ENCODE measurements at places on chromosomes 5 and 9.

DNA sequence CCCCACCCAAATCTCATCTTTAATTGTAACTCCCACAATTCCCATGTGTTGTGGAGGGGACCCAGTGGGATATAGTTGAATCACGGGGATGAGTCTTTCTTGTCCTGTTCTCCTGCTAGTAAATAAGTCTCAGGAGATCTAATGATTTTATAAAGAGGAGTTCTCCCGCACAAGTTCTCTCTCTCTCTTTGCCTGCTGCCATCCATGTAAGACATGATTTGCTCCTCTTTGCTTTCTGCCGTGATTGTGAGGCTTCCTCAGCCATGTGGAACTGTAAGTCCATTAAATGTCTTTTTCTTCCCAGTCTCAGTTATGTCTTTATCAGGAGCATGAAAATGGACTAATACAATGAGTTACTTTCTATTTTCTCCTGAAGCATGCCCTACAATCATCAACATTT is 1158.5 kb downstream of the CDH18 start:
- H3K27me3 ChIP-seq = no peaks in the 10 kb centered on the region
- DNase-seq = no peak
- no peak overlapping the region for H3K4me3 ChIP-seq
- H3K27ac ChIP-seq = no peak overlapping the region

DNA sequence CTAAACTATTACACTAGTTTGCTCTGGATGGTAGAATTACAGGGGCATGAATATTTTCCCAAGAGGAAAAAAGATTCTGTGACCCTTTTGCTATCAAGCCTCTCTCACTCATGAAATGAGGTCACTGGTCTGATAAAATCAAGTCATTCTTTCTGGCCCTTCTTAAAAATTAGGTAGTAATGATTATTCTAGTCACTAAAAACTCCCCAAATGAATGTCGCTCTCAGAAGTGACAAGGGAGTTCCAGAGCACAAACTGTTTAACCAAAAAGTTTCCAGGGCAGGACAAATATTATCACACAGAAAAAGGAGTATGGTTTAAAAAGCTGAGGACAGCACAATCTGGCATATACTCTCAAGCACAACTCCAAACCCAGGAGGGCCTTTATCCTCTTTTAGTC is 12.5 kb downstream of the ERMP1 start:
- no peak for DNase-seq
- peaks cover 54% of the 10 kb centered on the region for H3K36me3 ChIP-seq
- H3K4me1 ChIP-seq = no peaks in the 10 kb centered on the region
- no peak overlapping the region for H3K27ac ChIP-seq

DNA sequence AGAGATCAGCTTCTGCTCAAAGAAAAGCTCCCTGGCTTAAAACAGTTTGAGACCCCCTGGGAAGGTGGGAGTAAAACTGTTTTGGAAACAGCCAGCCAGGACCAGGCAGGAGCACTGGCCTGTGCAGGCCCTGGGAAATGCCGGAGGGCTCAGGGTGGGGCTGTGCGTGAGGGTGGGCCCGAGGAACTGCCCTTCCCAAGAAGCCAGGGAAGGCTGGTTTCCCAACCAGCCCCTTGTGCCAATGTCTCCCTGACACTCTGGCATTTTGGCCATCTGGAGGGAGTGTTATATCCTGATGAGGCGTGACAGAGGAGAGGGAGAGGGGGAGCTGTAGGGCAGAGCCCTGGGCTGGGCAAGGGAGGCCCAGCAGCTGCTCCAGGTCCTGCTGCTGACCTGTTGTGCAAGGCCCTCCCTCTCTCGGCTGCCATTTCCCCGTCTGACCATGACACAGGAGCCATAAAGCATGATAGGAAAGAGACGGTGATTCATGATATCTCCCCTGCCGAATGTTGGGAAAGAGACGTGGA is 16.1 kb downstream of the OLFML2A start:
- no peak overlapping the region for H3K27ac ChIP-seq
- H3K4me3 ChIP-seq = no peak overlapping the region
- H3K36me3 ChIP-seq = no peaks in the 10 kb centered on the region
- H3K4me1 ChIP-seq = peaks cover 15% of the 10 kb centered on the region
- DNase-seq = no peak

DNA sequence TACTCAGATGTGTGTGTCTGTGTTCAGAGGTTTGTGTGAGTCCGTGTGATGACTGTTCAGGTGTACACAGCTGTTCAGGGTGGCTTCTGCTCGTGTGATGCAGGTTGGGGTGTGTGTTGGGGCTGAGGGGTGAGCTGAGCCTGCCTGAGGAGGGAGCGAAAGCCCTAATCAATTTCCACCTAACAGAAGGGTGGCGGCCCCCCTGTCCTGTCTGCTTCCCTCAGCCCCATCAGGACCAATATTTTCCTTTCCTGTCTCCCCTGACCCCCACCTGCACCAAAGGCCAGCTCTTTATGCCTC is 30.2 kb downstream of the LHX2 start:
- H3K27ac ChIP-seq = no peak overlapping the region
- DNase-seq = no peak
- H3K4me1 ChIP-seq = peaks cover 24% of the 10 kb centered on the region
- H3K27me3 ChIP-seq = peaks cover 43% of the 10 kb centered on the region
- H3K4me3 ChIP-seq = peak overlapping the region; percentile 36

- no peaks in the 10 kb centered on the region for H3K4me1 ChIP-seq
- H3K27me3 ChIP-seq = peaks cover 10% of the 10 kb centered on the region
- H3K4me3 ChIP-seq = no peak overlapping the region
- H3K36me3 ChIP-seq = no peaks in the 10 kb centered on the region
- no peak overlapping the region for H3K27ac ChIP-seq
- DNase-seq = no peak
Observed at GRCh38 chr9:88721495-88722279, 186.7 kb downstream of the NXNL2 start.
